ENCODE measurements at places on chromosomes 7 and 10. TPM values are rescaled to one million over a fixed set of nuclear protein-coding genes. Genes with fewer than 3 reads are reported as not detected.

Gene GIMAP6
- not detected for total RNA-seq

Gene CROT
- 11.0 TPM for total RNA-seq

Gene TMEM248
- total RNA-seq = 104 TPM

Gene GIMAP7
- not detected for total RNA-seq

Gene PMPCB
- total RNA-seq = 52.7 TPM

Gene HOXA2
- total RNA-seq = not detected

Gene FBXL13
- 0.83 TPM for total RNA-seq

Gene CREB3L2
- 144 TPM for total RNA-seq

Gene FXYD4
- total RNA-seq = not detected

- H3K36me3 ChIP-seq = no peaks in the 10 kb centered on the region
- H3K27me3 ChIP-seq = peaks cover 10% of the 10 kb centered on the region
- DNase-seq = no peak
- peaks cover under 1% of the 10 kb centered on the region for H3K4me1 ChIP-seq
These were observed 185.7 kb upstream of the FZD8 start for GRCh38 chr10:35827783-35828182.

- H3K4me3 ChIP-seq = no peak overlapping the region
- H3K36me3 ChIP-seq = no peaks in the 10 kb centered on the region
- no peaks in the 10 kb centered on the region for H3K27me3 ChIP-seq
- peaks cover 7% of the 10 kb centered on the region for H3K4me1 ChIP-seq
These were observed 151.3 kb upstream of the BMPER start for GRCh38 chr7:33753881-33754525.

- peak overlapping the region; percentile 89 for H3K27ac ChIP-seq
- H3K27me3 ChIP-seq = no peaks in the 10 kb centered on the region
- no peak for DNase-seq
- H3K36me3 ChIP-seq = peaks cover 9% of the 10 kb centered on the region
These were observed 104.6 kb downstream of the HIPK2 start for GRCh38 chr7:139673230-139673629.

GRCh38 chr7:39946693-39947092, 3.4 kb upstream of the CDK13 start:
- H3K4me3 ChIP-seq = no peak overlapping the region
- no peak overlapping the region for H3K27ac ChIP-seq
- peaks cover 3% of the 10 kb centered on the region for H3K27me3 ChIP-seq
- peaks cover 13% of the 10 kb centered on the region for H3K4me1 ChIP-seq
- no peak for DNase-seq

- H3K27me3 ChIP-seq = no peaks in the 10 kb centered on the region
- no peak overlapping the region for H3K4me3 ChIP-seq
- no peak for DNase-seq
- no peak overlapping the region for H3K27ac ChIP-seq
- H3K36me3 ChIP-seq = peaks cover 2% of the 10 kb centered on the region
These were observed 664 bp downstream of the CPA1 start for GRCh38 chr7:130380861-130381455.

DNA sequence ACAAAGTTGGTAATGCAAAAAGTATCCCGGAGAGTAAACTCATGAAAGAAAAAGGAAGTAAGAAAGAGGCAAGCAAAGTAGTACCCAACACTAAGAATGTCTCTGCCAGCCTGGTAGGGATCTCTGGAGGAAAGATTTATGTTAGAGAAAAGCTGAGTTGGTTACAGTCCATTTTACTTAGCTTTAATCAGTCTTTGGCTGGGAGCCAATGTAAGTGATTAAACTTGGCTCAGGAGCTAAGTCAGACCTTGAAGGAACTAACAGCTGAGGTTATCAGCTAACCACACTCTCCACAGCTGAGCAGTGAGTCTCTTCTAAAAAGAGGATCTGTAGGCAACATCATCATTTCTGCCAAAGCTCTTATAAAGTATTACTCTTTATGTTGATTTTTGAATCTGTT, 148.0 kb downstream of the ANKRD7 start:
- H3K27me3 ChIP-seq = no peaks in the 10 kb centered on the region
- no peak for DNase-seq
- no peak overlapping the region for H3K27ac ChIP-seq
- no peaks in the 10 kb centered on the region for H3K36me3 ChIP-seq
- no peak overlapping the region for H3K4me3 ChIP-seq
- no peaks in the 10 kb centered on the region for H3K4me1 ChIP-seq

- H3K27me3 ChIP-seq = no peaks in the 10 kb centered on the region
- no peak for DNase-seq
- H3K36me3 ChIP-seq = no peaks in the 10 kb centered on the region
- H3K4me1 ChIP-seq = peaks cover 14% of the 10 kb centered on the region
These were observed 567.4 kb downstream of the INHBA start for GRCh38 chr7:41135511-41135910.

DNA sequence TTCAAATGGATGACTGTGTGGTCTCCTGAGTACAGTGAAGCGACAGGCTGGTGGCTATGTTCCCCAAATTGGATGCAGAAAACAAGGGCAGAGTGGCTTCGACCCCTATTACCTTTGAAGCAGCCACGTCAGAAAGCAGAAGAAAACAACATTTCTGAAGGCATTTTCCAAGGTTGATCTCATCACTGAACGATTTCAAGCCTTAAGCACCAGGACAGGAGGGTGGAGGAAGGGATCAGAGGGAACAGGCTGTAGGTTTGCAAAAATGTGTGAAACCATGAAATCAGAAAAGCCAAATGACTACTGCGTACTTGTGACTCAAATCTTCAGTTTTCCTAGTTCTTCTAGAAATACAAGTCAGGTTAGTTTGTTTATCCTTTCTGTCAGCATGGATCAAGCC, 181.0 kb upstream of the TMEM106B start:
- no peak for DNase-seq
- H3K4me3 ChIP-seq = no peak overlapping the region
- H3K27ac ChIP-seq = no peak overlapping the region
- H3K36me3 ChIP-seq = no peaks in the 10 kb centered on the region
- no peaks in the 10 kb centered on the region for H3K27me3 ChIP-seq

- H3K27ac ChIP-seq = peak overlapping the region; percentile 80
- peaks cover 3% of the 10 kb centered on the region for H3K36me3 ChIP-seq
- no peak overlapping the region for H3K4me3 ChIP-seq
- no peaks in the 10 kb centered on the region for H3K27me3 ChIP-seq
- peaks cover 37% of the 10 kb centered on the region for H3K4me1 ChIP-seq
These were observed 28.4 kb downstream of the CDK6 start for GRCh38 chr7:92808006-92808405.

DNA sequence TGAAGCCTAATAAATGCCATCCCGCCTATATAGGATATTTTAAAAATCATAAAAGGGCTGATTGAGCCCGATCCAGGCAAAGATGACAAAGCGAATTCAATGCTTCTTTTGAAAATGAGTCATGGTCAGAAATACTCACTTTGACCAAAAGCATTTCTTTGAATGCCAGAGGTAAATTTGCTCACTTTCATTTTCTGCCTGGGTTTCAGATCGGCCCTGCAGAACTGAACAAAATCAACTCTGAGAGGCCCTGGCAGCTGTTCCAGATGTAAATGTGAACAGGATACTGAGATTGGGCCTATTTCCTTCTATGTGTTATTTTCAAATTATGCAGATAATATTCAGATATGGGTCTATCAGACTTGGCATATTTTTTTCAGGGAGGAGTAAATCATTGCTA, 114.8 kb upstream of the ARID5B start:
- no peak for DNase-seq
- H3K27me3 ChIP-seq = no peaks in the 10 kb centered on the region
- H3K36me3 ChIP-seq = no peaks in the 10 kb centered on the region
- H3K27ac ChIP-seq = peak overlapping the region; percentile 82
- peaks cover 42% of the 10 kb centered on the region for H3K4me1 ChIP-seq

GRCh38 chr7:28782362-28782761, 175.8 kb downstream of the TRIL start:
- no peaks in the 10 kb centered on the region for H3K27me3 ChIP-seq
- peaks cover 21% of the 10 kb centered on the region for H3K4me1 ChIP-seq
- H3K4me3 ChIP-seq = no peak overlapping the region
- no peak for DNase-seq
- H3K27ac ChIP-seq = no peak overlapping the region

GRCh38 chr10:72097448-72098300, 9.3 kb upstream of the SPOCK2 start:
- H3K4me3 ChIP-seq = no peak overlapping the region
- peaks cover 22% of the 10 kb centered on the region for H3K4me1 ChIP-seq
- no peaks in the 10 kb centered on the region for H3K27me3 ChIP-seq
- peak overlapping the region; percentile 39 for H3K27ac ChIP-seq
- H3K36me3 ChIP-seq = peaks cover 33% of the 10 kb centered on the region

DNA sequence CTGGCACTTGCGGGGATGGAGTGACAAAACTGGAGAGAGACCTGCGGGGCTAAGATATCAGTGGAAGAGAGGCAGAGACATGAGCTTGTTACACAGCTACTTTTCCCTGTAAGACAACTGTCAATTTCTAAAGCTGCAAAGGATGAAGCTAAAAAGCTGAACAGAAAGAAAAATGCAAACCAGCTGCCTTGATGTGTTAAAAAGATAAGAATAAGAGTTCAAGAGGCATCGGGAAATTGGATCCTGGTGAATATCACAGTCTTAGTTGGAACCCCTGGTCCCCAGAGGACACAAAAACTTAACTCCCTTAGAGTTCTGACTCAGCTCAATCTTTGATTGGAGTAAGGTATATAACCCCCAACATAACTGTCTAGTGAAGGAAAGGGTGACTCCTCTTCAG, 38.8 kb downstream of the VPS41 start:
- no peak overlapping the region for H3K4me3 ChIP-seq
- no peak overlapping the region for H3K27ac ChIP-seq
- H3K36me3 ChIP-seq = peaks cover 6% of the 10 kb centered on the region
- DNase-seq = no peak

DNA sequence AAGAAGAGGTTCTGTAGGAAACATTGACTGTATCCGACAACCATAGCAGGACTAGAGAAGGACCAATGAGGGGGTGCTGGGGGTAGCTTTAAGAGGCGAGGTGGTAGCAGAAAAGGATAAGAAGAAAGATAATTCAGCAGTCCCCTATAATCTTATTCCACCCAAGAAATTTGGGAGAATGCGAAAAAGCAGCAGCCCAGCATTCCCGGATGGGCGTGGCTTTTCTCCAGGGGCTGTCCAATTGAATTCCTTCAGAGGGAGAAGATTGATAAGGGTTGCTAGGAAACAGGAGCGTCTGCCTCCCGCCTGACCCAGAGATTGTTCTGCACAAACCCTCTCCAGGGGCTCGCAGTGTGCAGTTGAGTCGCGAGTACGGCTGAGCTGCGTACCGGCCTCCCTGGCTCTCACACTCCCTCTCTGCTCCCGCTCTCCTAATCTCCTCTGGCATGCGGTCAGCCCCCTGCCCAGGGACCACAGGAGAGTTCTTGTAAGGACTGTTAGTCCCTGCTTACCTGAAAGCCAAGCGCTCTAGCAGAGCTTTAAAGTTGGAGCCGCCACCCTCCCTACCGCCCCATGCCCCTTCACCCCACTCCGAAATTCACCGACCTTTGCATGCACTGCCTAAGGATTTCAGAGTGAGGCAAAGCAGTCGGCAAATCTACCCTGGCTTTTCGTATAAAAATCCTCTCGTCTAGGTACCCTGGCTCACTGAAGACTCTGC, at the start of gene GRM3:
Gene GRM3, plus strand, starts transcription at position 349 of the 721 bp plus-strand sequence. CDS start 121,237 bp downstream, outside the sequence.
- H3K36me3 ChIP-seq = no peaks in the 10 kb centered on the region

DNA sequence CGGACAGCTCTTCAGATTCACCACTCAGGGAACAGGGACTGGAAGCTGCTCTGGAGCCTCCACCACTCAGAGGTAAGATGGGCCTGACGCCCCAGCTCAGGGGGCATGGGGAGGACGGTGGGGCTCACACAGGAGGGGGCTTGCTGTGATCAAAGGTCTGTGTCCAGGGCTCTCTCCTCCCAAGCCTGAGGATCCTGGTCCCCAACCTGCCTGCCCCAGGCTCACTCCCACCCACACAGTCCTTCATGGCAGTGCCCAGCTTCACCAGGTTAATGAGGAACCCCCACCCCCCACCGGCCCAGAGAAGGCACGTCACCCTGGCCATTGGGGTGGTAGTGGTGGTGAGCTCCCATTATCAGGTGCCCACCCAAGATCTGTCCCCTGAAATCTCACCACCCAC, 926.7 kb upstream of the ZNF722 start:
- DNase-seq = no peak
- H3K27ac ChIP-seq = no peak overlapping the region
- peaks cover 5% of the 10 kb centered on the region for H3K36me3 ChIP-seq

GRCh38 chr7:83534488-83534887, 114.5 kb downstream of the SEMA3E start:
- H3K4me1 ChIP-seq = no peaks in the 10 kb centered on the region
- H3K27ac ChIP-seq = no peak overlapping the region
- no peak for DNase-seq
- no peaks in the 10 kb centered on the region for H3K36me3 ChIP-seq

GRCh38 chr7:80453699-80454340, 58.0 kb downstream of the GNAT3 start:
- H3K27ac ChIP-seq = no peak overlapping the region
- no peaks in the 10 kb centered on the region for H3K27me3 ChIP-seq
- H3K36me3 ChIP-seq = no peaks in the 10 kb centered on the region
- H3K4me1 ChIP-seq = peaks cover 6% of the 10 kb centered on the region

DNA sequence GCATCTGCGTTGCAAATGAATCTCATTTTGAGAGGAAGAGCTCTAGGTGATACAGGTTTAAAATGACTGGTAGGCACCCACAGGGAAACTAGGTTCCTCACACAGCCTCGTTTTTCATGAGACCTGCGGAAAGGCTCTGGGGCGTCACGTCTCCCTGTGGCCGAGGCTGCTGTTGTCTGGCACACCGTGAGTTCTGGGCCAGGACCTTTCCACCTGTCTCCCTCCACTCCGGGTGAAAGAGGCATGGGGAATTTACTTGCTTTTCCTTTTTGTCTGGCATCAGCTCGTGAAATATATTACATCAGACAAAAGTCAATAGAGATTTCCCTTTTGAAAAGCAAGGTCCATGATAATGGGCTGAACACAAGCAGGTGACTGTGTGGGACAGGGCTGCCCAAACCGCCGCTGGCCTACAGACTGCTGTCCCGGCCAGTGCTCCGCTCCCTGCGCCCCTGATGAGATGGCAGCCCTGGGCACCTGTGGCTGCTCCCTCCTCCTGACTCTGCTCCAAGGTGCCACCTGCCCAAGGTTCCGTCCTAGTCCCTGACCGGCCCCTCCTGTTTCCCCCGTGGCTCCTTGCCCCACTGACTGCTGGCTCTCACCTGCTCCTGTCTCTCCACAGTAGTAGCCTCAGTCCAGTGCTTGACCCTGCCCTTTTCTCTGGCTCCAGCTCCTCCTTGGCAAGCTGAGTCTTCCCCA, 109.6 kb downstream of the NKX6-2 start:
- no peaks in the 10 kb centered on the region for H3K36me3 ChIP-seq
- peak; percentile 57 for DNase-seq
- no peak overlapping the region for H3K27ac ChIP-seq
- H3K4me3 ChIP-seq = no peak overlapping the region
- H3K4me1 ChIP-seq = peaks cover 1% of the 10 kb centered on the region

- peaks cover 19% of the 10 kb centered on the region for H3K4me1 ChIP-seq
- H3K36me3 ChIP-seq = no peaks in the 10 kb centered on the region
- no peak for DNase-seq
- H3K4me3 ChIP-seq = no peak overlapping the region
- H3K27ac ChIP-seq = no peak overlapping the region
These were observed 191.4 kb downstream of the AGMO start for GRCh38 chr7:15370441-15370840.
